ENCODE measurements at places on chromosomes 7 and 10.

DNA sequence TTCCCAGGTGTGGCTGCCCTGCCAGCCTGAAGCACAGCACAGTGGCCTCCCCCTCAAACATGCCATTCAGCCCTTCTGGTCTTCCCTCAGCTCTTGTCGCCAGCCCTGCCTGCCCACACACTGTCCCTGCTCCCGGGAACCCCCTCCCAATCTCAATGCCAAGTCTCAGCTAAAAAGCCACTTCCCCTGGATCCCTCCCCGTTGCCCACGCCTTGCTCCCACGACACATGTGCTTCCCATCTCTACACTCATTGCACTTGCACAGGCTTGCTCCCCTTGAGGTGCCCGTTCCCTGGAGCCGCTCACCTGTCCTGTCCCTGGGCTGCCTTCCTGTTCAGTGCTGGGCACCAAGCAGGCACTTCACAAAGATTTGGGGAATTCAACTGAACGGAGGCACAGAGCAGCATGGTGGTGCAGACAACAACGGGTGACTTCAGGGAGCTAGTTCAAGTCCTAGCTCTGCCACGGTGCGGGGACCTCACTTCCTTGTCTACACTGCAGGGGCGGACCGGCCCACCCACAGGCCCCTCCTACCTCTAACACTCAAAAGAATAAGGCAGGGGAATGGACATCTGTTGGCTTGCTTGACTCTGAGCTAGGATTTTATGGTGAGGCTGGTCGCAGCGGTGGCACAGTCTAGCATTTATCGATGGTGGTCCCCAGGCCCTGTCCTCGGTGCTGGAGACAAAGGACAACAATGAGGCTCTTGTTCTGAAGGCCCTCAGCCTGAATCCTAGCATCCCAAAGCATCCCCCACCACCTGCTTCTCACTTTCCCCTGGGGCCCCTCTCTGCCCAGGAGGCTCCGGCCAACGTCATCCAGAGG is 18.4 kb downstream of the RGS10 start:
- no peak for DNase-seq

- no peak for DNase-seq
Measured at GRCh38 chr10:43342279-43343125, 28.9 kb upstream of the FXYD4 start.

DNA sequence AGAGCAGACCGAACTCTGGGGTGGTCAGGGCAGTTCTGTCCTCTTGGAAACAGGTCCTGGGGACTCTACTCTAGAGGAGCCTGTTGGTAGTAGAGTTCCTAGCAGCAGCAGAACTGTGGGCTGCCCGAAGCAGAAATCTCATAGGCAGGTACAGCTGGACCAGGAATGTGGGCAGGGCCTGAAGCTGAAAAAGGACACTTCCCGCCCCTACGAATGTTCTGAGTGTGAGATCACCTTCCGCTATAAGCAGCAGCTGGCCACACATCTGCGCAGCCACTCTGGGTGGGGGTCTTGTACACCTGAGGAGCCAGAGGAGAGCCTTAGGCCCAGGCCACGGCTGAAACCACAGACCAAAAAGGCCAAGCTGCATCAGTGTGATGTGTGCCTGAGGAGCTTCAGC is 8.3 kb upstream of the ZNF783 start:
- no peak for DNase-seq

DNA sequence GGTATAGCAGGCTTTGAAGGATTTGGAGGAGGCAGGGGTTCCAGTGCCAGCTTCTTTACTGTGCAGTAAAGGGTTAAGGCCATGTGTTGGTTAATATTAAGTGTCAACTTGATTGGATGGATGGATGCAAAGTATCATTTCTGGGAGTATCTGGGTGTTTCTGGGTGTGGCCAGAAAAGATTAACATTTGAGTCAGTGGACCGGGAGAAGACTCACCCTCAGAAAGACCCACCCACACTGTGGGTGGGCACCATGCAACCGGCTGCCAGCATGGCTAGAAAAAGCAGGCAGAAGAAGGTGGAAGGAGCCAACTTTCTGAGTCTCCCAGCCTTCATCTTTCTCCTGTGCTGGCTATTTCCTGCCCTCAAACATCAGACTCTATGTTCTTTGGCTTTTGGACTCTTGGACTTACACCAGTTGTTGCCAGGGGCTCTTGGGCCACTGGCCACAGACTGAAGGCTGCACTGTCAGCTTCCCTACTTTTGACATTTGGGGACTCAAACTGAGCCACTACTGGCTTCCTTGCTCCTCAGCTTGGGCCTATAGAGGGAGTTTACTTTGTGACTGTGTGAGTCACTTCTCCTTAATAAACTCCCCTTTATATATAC is 6.8 kb upstream of the TRUB1 start:
- no peak for DNase-seq

GRCh38 chr7:24756545-24757352 is 515 bp downstream of the GSDME start:
- DNase-seq, result peak; percentile 30
